MCF 10A (cell line): ENCODE measurements at places on chromosomes 12 and 14.

- DNase-seq: no peak
Observed at GRCh38 chr12:44574586-44574985, 301.5 kb downstream of the NELL2 start.

- no peak for DNase-seq
Observed at GRCh38 chr12:2988494-2988893, 29.3 kb downstream of the TEAD4 start.

- DNase-seq: no peak
Observed at GRCh38 chr12:52061470-52062166, 8.2 kb upstream of the ATG101 start.

DNA sequence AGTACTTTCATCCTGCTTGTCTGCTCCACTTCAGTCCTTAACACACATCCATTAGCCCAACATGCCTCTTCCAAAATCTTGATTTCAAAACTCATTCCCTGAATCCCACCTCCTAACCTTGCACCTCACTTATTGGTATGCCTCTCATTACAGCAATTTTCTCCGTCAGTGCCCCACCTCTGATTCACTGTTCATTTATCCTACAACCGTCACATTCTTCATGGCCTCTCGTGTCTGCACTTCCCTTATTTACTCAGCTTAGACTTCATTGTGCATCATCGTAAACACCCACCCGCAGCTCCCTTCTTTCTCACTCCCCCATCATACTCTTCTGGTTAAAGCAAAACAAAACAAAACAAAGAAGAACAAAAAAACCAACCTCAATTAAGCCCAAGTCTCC is 160.6 kb upstream of the HMGA2 start:
- no peak for DNase-seq

GRCh38 chr14:61196792-61197191 is 84.3 kb downstream of the TMEM30B start:
- peak; percentile 59 for DNase-seq

DNA sequence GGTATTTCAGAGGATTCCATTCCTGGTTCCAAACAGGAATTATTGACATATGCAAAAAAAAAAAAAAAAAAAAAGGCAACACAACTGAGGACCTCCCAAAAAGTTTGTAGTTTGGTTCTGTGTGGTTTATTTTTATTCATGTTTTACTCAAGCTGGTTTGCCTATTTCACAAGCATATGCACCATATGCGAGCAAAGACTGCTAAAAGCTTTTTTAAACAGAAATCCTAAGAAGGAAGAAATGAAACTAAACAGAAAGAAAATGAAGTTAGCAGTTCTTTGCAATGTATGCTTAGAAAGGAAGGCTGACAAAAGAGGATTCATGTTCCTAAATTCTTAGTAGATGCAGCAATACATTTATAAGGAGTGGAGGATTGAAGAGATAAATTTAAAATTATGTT is 487.6 kb upstream of the FLRT2 start:
- DNase-seq: no peak

DNA sequence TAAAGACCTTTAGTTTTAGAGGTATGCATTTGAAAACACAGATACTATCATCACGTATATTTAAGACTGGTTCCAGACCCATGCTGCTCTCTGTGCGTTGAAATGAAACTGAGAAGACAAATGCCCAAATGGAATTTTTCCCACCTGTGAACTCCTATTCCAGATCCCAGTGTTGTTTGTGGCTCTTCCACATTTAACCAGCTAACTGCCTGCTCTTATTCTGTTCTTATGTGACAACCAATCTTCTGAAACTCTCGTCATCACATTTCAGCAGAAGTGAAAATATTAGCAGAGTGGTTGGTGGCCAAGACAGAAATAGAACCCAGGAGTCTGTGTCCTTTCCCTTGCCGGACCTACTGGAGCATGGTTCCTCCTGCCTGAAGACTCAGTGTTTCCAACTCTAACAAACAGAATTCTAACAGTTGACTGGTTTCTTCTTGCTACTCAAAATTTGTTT is 460.2 kb downstream of the RAD51B start:
- no peak for DNase-seq

DNA sequence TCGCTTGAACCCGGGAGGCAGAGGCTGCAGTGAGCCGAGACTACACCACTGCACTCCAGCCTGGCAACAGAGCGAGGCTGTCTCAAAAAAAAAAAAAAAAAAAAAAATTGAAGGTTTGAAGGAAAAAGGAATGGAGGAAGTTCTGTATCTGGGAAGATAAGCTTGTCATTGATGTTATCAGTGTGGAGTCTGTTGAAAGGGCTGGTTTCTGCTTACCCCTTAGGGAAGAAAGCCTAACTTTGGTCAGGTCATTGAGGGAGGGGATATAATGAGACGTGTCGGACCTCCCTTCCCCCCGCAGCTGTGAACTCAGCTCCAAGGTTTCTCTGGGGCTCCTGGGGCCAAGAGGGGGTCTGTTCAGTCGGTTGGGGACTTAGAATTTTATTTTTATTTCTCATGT is 16.4 kb downstream of the DAO start:
- no peak for DNase-seq

- no peak for DNase-seq
Observed at GRCh38 chr12:92947589-92948215, 18.6 kb upstream of the EEA1 start.

GRCh38 chr12:10369557-10370415 is 20.1 kb downstream of the KLRK1 start:
- DNase-seq: no peak

GRCh38 chr12:65278576-65279368 is at the start of gene MSRB3:
Gene MSRB3, plus strand, starts transcription at chr12:65278683. Its CDS starts 29,897 bp downstream, at chr12:65308580.
- DNase-seq: peak; percentile 66

DNA sequence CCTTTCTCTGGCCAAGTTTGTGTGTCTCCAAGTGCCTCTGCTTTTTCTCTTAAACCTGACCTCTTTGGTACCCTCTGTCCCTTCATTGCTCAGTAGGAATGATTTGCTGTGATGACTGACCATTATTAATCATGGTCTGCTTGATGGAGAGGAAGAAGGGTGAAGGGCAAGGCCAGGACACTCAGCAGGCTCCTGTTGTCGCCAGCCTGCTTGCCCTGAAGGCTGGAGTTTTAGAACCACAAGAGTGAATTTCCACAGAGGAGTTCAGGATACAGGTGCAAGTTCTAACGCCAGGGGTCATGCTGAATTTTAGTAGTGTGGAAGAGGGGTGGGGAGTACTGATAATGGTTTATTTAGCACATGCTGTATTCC is 2.8 kb upstream of the ITGA5 start:
- no peak for DNase-seq

- DNase-seq: peak; percentile 35
Observed at GRCh38 chr14:102046337-102047278, 40.2 kb downstream of the HSP90AA1 start.

GRCh38 chr14:85856430-85856829 is 326.5 kb downstream of the FLRT2 start:
- DNase-seq: no peak

DNA sequence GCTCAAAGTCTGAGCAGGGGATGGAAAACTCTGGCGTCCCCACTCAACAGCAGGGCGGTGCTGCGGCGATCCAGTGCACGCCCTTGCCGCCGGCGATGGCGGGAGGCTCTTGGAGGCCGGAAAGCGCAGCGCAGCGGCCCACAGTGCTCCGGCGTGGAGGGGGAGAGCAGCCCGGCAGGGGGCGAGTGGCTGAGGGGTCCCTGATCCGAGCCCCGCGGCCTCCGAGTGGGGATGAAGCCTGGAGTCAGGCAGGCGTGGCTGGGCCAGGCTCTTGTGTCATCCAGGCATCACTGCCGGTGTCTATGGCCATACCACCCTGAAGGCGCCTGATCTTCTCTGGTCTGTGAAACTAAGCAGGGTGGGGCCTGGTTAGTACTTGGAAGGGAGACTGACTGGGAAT is 183.1 kb downstream of the ALG10 start:
- no peak for DNase-seq

- DNase-seq: no peak
Observed at GRCh38 chr12:57549203-57549908, 488 bp upstream of the KIF5A start.

DNA sequence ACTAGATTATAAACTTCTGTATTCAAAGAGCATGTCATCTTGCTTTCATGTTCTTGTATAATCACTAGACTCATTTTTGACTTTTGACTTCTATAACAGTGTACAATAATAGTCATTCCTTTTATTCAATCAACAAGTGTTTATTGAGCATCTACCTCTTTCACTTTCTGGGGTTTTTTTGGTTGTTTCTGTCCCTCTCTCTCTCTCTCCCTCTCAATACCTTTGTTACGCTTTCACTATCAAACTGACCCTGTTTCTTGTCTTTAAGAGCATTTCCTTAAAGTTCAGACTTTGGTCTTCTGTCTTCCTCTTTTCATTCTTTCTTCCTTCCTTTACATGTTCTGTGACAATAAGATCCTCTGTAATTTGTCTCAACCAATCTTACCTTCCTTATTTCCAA is 49.5 kb downstream of the GPR137C start:
- no peak for DNase-seq

DNA sequence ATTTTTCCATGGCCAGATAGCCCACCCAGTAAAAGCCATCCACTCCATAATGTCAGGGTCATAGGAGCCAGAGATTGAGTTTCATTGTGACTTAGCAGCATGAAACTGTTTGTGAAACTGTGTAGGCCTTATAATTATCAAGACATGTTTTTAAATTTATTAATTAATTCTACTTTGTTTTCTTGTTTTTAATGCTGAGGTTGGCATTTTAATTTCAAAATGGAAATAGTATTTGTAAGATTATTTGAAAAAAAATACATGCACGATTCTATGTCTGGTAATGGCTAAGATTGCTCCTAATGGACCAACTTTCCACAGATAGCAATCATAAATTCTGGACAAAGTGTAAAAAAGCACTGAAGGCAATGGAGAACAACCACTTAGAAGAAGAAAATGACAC is 67.1 kb downstream of the GPR137C start:
- no peak for DNase-seq

GRCh38 chr12:57611827-57612710 is 834 bp downstream of the ARHGEF25 start:
- no peak for DNase-seq

GRCh38 chr12:57519796-57520052 is 590 bp downstream of the DDIT3 start:
- DNase-seq: peak; percentile 54

DNA sequence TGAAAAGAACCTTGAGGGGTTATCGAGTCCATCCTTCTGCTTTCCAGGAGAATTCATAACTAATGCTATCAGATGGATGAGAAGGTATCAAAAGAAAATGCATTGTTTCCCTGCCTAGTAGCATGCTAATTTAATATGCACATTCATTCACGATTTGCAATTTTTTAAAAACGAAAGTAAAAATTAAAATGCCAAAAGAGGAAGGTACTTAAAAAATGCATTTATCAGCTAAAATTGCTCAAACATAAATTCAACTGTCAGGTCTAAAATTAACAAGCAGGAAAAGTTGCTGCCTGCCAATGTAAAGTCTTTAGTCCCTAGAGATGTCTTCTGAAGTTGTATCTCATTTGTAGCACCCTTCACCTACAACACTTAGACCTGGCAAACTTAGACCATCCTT is 7.9 kb downstream of the ATF7 start:
- DNase-seq: no peak

- DNase-seq: no peak
Observed at GRCh38 chr12:116370886-116371580, 93.5 kb upstream of the MED13L start.

GRCh38 chr14:52299692-52300278 is 14.3 kb upstream of the PTGER2 start:
- peak; percentile 60 for DNase-seq
